Left renal pelvis (tissue), 4 donors: ENCODE measurements at places on chromosomes 12 and 14. TPM values are rescaled to one million over a fixed set of nuclear protein-coding genes. Genes with fewer than 3 reads are reported as not detected.

Gene B4GALNT1
- 6.1 TPM for polyA plus RNA-seq

Gene LRCOL1
- 2.1 TPM for polyA plus RNA-seq

Gene ACVRL1
- polyA plus RNA-seq: 35.4 TPM

Gene CYP27B1
- polyA plus RNA-seq: 0.82 TPM

Gene ENDOU
- polyA plus RNA-seq: 0.29 TPM

Gene PSEN1
- 67.1 TPM for polyA plus RNA-seq

Gene FAM222A
- polyA plus RNA-seq: 6.3 TPM

Gene SPTB
- 16.8 TPM for polyA plus RNA-seq

Gene NR1H4
- polyA plus RNA-seq: 13.7 TPM

Gene PHC1
- 111 TPM for polyA plus RNA-seq

Gene GPR162
- polyA plus RNA-seq: 29.7 TPM

Gene JPH4
- 9.5 TPM for polyA plus RNA-seq

Gene KLRC4
- not detected for polyA plus RNA-seq

Gene NFE2
- polyA plus RNA-seq: 3.7 TPM

GRCh38 chr14:65993103-65993502, 493.1 kb upstream of the CCDC196 start:
- DNase-seq: no peak

DNA sequence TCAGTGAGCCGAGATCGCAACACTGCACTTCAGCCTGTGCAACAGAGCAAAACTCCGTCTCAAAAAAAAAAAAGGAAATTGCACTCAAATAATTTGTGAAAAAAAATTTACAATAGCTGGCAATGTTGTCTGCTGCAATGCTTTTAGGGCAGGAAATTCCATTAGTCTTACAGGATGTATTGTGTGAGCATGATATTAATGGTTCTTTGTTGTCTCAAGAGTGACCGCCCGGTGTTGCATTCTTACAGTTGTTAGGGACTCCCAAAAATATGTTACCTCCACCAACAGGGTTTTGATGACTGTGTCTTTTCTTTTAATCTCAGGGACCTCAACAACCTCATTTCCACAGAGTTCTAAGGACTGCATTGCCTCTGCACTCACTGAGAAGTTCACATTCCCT, 44.8 kb downstream of the PZP start:
- DNase-seq: no peak

GRCh38 chr12:65838330-65838976, 14.2 kb downstream of the HMGA2 start:
- DNase-seq: no peak

- DNase-seq: no peak
Measured at GRCh38 chr14:103221781-103222358, 98.6 kb downstream of the TNFAIP2 start.

DNA sequence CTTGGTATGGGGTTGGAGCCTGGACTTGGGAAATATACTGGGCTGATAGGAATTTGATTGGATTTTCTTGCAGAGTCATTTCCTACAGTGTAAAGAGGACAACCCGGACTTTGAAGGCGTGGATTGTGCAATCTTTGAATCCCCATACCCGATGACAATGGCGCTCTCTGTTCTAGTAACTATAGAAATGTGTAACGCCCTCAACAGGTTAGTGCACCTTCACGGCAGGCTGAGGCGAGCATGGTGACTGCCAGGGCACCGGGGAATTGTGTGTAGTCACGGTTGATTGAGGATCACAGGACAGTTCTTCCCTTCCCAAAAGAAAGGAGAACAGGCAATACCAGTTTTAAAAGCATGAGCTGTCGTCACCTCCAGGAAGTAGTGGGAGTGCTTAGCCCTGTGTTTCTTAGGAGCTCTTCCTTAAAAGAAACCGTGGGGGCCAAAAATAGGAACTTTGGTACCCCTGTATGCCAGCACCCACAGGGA, 58.3 kb downstream of the ANAPC7 start:
- DNase-seq: no peak

DNA sequence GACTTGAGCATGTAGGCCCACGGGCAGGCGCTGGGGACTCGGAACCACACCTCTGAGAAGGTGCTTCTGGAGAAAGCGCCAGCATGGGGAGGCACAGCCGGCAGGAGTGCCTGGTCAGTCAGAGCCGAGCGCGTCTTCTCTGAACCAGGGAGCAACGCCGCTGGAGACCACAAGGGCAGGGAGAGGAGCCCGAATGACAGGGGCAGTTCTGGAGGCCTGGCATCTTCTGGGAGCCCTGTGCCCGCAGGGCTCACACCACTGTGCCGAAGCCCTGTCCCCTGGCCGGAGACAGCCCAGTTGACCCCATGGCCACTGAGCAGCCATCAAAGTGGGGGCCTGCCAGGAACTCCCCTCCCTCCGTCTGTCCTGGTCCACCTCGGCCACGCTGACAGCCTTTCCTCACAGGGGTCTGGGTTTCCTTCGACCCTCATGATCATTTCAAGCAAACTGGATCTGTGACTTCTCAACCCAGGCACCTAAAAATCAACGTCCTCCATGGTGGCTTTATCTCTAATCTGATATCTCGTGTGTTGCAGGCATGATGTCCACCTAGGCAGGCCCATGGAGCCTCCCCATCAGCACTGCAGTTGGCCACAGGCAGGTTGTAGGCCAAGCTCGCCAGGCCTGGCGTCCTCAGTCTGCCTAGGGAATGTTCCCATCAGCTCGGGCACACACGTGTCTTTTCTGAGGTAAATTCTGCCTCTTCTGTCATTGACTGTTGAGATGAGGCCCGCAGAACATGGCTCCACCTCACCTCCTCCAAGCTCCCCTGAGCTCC, 299.3 kb upstream of the RTL1 start:
- no peak for DNase-seq

DNA sequence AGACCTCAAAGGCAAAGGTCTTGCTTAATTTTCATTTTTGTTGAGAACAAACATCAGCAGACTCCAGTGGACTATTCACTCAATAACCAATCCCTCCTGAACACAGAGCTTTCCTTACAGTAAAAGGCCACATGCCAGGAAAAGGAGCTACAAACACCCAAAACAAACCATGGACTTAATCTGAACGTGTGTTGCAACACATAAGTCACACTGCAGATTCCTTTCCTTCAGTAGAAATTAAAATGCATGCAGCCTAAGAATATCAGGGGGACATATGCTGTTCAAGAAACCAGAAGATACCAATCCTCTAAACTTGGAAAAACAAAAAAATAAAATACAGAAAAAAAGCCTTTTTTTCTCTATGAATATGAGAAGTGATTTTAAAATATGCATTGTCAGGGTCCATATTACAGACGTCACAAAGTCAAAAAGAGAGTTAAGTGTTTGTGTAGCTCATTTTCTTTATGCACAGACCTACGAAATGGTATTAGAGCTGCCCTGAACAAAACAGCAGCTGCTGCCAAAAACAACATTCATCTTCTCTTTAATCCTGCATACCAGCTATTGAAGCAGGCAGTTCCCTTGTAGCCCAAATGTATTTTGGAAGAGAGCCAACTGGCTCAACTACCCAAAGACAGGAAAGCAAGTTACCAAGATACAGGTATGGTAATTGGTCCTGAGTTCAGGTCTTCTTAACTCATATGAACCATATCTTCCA, 26.2 kb downstream of the KITLG start:
- no peak for DNase-seq

DNA sequence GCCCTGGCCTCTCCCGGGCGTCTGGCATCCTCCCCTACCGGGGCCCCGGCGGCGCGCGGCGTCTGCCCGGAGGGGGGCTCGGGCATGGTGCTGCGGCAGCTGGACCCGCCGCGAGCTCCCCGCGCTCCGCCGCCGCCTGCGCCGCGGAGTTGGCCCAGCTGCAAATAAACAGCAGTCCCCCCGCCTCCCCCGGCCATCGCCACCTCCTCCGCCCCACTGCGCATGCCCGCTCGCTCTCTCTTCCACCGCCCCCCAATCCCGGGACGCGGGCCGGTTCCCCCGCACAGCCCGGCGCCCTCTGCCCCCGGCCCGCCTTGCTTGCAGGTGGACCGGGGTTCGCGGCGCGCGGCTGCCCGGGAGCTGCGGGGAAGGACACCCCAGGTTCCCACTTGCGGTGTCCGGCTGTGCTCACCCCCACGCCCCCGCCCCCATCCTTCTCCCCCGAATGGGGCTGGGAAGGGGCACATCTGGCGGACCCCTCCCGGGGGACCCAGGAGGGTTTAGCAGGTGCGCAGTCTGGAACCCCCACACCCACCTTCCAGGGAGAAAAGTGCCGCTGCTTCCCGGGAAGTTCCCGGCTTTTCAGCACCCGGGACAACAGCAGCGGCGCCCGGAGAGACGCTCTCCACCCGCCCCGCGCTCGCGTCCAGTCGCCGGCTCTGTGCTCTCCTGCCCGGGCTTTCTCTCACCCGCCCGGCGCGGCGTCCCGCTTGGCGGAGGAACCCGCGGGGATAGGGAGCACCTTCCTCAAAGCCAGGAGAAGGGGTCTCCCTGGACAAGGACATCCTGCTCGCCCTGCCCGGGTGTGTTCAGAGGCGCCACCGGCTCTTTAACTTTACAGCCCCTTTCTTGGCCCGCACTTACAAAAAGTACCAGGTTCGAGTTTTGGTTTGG, at the start of gene TMTC1:
TMTC1 (minus strand) TSS at position 170 of the 894 bp plus-strand sequence. CDS start 191 bp downstream, outside the sequence.
- peak; percentile 59 for DNase-seq

- DNase-seq: no peak
Measured at GRCh38 chr12:68613209-68613904, 2.7 kb downstream of the RAP1B start.

DNA sequence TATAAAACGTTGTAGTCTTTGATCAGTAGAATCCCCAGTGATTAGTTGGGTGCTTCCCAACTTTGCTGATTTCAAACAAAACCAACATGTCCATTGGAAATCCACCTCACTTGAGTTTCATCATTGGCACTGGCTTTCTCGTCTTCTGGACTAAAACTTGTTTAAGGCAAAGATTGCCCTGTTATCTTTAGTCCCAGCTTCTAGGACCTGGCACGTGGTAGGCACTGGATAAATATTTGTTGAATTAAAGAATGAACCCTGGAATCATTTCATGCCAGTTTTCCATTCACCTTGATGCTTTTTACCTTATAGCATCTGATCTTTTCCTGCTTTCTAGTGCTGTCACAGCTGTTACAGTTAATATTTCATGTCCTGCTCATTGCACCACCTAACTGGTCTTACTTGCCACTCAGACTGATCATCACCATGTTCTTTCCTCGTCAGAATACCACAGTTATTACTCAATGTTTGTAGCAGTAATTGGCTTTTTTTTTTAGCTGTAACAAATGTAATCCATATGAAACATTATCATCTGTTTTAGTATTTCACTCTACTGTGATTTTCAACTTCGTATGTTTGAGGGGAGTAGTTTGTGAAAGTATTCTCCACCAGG, 7.3 kb upstream of the C12orf50 start:
- DNase-seq: no peak

GRCh38 chr14:69387311-69387710, 10.8 kb downstream of the ERH start:
- no peak for DNase-seq
